ENCODE measurements at places on chromosomes 16 and 17.

GRCh38 chr16:82612263-82612662 is 14.5 kb upstream of the CDH13 start:
- no peak for DNase-seq

- DNase-seq = no peak
These were observed 13.9 kb downstream of the GALNS start for GRCh38 chr16:88842806-88843205.

GRCh38 chr17:16434662-16435061 is 19.3 kb downstream of the TRPV2 start:
- DNase-seq = no peak

DNA sequence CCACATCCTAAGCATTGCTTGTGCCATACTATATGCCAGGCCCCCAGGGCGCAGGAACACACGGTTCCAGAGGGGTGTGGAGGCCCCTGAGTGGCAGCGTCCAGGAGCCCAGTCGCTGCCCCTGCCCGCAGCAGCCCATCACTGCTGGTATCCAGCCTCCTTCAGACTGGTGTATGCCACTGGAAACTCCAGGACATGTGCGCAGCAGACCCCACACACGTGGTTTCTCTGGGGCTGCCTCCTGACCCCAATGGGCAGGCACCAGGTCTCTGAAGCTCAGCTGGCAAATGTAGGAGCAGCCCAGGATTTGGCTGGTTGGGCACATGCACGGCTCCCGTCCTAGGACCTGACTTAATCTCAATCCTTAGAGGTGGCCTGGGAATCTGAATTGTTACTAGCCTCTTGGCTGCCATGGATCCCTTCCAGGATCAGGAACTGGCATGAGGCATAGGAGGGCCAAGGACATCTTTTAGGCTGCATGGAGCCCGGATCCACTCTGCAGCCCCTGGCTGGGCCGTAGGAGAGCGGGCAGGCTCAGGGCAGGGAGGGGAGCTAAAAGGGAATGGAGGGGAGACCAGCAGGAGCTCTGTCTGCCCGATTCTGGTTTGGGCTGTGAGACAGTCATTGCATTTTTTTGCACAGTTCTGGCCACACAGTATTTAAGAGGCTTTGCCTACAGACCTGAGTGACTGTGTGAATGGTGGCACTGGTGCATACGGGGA is 62.3 kb downstream of the RAI1 start:
- no peak for DNase-seq

- no peak for DNase-seq
These were observed 18.0 kb downstream of the CD7 start for GRCh38 chr17:82299452-82299851.

- no peak for DNase-seq
These were observed 134.8 kb upstream of the TP53TG3C start for GRCh38 chr16:33059206-33059605.

GRCh38 chr16:9996221-9996620 is 186.0 kb downstream of the GRIN2A start:
- DNase-seq = no peak

- no peak for DNase-seq
These were observed 35.3 kb downstream of the PRMT7 start for GRCh38 chr16:68345958-68346635.

- DNase-seq = no peak
These were observed 53.4 kb downstream of the RGS9 start for GRCh38 chr17:65190467-65191097.

- no peak for DNase-seq
These were observed 14.4 kb downstream of the RHOT1 start for GRCh38 chr17:32156656-32157055.

DNA sequence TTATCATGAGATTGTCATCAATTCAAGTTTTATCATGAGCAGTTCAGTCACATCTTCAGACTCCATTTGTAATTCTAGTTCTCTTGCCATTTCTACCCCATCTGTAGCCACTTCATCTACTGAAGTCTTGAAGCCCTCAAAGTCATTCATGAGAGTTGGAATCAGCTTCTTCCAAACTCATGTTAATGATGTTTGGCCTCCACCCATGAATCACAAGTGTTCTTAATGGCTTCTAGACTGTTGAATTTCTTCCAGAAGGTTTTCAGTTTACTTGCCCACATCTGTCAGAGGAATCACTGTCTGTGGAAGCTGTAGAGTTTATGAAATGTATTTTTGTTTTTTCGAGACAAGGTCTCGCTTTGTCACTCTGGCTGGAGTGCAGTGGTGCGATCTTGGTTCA is 16.0 kb downstream of the NSRP1 start:
- no peak for DNase-seq

GRCh38 chr16:2358811-2359210 is 18.3 kb upstream of the ABCA3 start:
- no peak for DNase-seq

- DNase-seq = no peak
These were observed 2.8 kb downstream of the CCL23 start for GRCh38 chr17:36014946-36015345.
